NCI-H82 (cell line): ENCODE measurements at places on chromosomes 1 and 21.

DNA sequence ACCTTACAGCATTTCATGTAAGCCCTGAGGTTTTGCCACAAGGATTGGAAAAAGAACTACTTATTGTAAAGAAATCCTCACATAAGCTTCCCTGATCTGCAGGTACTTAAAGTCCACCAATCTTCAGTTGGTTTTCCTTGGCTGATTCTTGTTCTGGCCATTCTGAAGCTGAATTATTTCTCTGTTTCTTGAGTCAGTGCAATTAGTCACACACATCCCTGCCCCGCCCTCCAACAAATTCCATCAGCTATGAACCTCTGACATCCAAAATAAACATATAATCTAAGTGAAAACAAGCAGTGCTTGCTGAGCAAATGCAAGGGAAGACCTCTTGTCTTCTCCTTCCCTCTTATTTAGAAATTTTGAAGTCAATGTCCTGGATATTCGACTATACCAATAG lies 8.2 kb upstream of the FNDC7 start:
- peak; percentile 16 for DNase-seq

- DNase-seq: no peak
These were observed 368.3 kb downstream of the SMYD3 start for GRCh38 chr1:246138781-246139180.

DNA sequence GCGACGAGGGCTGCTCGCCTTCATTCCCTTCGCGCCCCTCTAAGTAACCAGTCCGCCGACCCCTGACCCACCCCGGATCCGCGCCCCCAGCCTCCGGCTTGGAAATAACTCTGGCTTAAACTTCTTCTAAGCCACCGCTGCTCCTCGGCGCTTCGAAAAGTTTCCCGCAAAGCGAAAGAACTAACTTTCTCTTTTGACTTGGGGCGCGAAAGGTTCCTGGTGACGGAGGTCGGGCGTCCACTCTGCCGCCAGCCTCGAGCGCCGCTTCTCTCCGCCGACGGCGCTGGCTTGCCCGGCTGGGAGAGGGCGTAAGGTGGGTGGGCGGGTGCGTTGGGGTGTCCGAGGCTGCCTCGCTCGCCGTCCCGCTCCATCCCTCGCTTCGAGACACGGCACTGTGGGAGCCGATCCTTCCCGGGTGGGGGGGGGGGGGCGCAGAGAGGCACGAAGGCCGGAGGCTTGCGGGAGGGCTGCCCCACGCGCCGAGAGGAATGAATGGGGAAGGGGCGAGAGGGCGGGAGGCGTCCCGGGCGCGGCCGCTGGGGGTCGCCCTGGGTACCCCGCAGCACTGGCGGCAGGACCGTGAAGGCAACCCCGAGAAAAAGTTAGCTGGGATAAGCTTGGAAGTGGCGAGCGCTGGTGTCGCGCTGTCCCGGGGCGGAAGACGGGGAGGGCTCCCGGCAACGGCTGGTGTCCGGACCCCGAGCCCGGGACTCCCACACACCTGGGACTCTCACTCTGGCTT lies 569 bp downstream of the ATF3 start:
- peak; percentile 74 for DNase-seq

DNA sequence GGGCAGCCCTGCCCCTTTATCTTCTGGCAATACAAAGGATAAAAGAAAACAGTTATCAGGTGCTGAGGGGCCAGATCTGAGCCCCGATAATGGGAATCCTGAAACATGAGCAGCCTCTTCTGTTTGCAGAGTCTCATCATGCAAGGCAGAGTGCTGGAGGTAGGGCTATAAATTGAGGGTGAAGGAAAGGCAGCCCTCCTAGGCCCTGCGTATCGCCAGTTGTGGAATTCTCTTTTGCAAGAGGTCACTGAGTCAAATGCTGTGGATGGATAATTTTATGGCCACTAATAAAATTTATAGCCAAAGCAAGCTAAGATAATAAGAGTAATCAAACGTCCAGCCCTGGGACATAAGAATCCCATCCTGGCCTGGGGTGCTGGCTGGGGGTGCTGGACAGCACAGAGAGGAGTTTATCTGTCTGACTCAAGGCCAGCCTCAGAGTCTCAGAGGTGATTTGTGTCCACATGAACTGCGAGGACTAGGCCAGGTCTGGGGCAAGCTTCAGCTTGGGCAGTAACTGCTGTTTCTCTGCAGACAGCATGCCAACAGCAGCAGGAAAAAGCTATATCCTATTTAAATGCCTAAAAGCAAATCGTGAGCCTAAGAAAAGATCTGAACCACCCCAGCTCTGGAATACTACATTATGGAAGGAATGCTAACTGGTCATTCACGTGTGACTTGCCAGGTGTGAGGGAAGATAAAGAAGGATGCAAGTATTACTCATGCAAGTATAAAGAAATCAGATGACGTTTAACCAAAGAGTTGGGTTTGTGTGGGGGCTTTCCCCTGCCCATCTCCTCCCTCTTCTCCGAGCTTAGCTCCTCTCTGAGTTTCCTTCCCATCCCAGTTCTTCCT lies 254.8 kb downstream of the KIF26B start:
- no peak for DNase-seq

GRCh38 chr1:32775640-32776337 lies 41.4 kb downstream of the YARS1 start:
- no peak for DNase-seq

GRCh38 chr1:175742790-175743459 lies 470 bp downstream of the TNR start:
- no peak for DNase-seq

- no peak for DNase-seq
These were observed 32.0 kb downstream of the RIMS3 start for GRCh38 chr1:40633523-40633922.

DNA sequence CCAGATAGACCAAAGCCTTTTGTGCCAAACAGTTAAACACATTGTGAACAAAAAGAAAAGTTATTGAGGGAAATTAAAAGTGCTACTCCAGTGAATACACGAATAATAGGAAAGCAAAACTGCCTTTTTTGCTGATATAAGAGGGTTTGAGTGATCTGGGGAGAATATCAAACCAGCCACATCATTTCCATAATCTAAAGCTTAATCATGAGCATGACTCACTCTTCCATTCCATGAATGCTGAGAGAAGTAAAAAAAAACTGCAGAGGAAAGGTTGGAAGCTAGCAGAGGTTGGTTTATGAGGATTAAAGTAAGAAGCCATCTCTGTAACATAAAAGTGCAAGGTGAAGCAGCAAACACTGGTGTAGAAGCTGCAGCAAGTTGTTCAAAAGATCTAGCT lies 350.6 kb upstream of the NCAM2 start:
- no peak for DNase-seq

- DNase-seq: no peak
These were observed 618.6 kb downstream of the RWDD3 start for GRCh38 chr1:95852483-95853070.

GRCh38 chr1:60994369-60994768 lies 88.0 kb upstream of the NFIA start:
- peak; percentile 64 for DNase-seq

DNA sequence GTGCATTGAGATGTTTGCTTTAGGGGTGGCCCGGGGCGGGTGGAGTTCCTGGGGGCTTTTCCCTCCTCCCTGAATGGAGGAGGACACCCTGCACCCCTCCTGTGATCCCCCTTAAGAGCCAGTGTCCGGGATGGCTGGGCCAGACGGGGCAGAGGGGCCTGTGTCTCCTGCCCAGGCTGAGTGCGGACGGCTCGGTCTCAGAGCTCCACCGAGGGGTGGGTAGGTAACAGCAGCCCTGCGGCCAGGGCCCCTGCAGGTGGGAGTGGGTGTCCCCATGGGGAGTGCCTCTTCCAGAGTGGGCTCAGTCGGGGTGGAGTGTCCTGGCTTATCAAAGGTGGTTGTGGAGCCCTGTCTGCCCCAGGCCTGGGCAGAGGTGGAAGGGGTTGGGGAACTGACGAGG lies 23.1 kb downstream of the TP73 start:
- DNase-seq: no peak

DNA sequence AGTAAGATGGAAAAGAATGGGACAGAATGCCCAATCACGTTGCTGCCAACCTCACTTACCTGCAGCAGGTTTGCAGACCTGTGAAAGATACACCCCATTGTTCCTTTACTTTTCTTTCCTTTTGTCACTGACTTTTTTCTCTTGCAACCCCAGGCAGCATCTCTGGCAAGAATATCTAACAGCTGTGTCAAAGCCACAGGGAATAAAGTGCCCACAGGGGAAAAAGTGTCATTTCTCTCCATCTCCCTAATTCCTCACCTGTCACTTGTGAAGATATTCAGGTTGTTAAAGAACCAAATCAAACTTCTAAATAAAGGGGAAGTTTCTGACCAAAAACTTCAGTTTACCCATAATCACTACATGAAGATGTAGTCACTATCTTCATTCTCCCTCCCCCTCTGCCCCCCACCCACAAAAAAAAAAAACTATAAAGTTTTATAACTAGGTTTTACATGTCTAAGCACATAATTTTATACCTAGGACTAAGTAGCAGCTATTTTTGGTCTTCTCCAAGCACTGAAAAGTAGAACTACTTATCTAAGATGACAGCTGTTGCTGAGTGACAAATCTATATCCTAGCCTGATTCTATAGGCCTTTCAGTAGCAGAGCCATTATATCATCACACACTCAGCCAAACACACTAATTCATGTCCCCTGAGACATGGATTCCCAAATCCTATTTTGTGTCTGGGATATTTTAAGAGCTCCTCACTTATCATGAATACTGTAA lies 54.9 kb downstream of the TBX15 start:
- peak; percentile 87 for DNase-seq

- no peak for DNase-seq
These were observed 93.7 kb downstream of the WDR3 start for GRCh38 chr1:118023199-118023598.

DNA sequence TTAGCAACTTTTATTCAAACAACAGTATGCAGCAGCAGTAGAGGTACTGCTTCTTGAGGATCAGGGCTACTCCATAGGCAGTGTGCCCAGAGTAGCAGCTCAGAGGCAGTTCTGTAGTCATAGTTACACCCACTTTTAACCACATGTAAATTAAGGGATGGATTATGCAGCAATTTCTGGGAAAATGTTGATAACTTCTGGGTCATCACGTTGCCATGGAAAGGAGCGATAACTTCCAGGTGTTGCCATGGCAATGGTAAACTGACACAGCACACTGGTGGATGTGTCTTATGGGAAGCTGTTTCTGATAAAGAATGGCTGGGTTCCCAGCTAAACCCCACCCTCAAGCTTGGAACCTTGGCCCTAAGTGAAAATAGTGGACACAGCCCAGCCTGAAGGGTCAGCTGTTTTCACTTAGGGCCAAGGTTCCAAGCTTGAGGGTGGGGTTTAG lies 29.0 kb upstream of the PLA2G2A start:
- DNase-seq: no peak

- DNase-seq: no peak
These were observed 614.1 kb downstream of the SMYD3 start for GRCh38 chr1:245893025-245893424.

DNA sequence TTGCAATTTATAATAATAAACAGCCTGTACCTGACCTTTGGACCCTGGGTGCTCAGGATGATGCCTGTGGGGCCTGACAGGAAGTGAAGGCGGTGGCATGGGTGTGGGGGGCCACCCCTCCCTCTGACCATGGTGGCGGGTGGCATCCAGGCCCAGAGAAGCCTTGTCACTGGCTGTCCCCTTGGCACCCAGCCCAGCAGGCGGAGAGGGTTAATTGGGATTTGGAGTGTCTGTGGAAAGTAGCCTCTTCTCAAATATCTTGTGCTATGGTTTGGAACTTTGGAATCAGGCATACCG lies 20.5 kb downstream of the SOX13 start:
- DNase-seq: no peak

DNA sequence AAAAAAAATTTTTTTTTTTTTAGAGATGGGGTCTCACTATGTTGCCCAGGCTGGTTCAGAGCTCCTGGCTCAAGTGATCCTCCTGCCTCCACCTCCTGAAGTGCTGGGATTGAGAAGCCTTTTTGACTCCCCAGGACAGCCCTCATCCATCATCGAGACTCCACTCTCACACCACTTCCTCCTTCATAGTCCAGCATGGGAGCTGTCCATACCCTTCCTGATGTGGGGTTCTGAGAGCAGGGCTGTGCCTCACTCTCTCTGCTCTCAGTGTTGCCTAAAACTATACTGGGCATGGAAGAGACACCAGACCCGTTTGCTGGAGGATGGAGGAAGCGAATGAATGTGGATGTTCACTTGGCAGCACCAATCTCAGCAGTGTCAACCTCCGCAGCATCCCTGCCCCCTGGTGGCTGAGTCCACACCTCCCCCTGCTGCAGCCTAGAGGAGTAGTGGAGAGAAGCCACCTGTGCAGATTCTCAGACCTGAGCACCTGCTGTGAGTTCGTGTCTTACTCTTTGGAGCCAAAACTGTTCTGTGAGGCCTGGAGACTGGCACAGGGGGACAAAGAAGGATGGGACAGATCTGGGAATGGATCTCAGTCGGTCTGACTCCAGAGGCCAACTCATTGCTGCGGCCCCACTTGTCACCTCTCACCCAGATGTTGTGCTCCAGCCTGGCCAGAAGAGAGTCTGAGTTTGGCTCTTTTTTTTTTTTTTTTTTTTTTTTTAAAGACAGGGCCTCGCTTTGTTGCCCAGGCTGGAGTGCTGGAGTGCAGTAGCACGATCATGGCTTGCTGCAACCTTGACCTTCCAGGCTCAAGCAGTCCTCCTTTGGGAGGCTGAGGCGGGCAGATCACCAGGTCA lies 17.7 kb downstream of the TINAGL1 start:
- DNase-seq: peak; percentile 84

- DNase-seq: peak; percentile 90
These were observed 57.5 kb downstream of the GLIS1 start for GRCh38 chr1:53681351-53681976.

GRCh38 chr21:44263221-44263760 lies 1.6 kb upstream of the DNMT3L start:
- DNase-seq: peak; percentile 85

GRCh38 chr1:214989341-214989740 lies 93.2 kb upstream of the KCNK2 start:
- peak; percentile 25 for DNase-seq

- DNase-seq: peak; percentile 80
These were observed 61.5 kb downstream of the TNN start for GRCh38 chr1:175129182-175129581.

DNA sequence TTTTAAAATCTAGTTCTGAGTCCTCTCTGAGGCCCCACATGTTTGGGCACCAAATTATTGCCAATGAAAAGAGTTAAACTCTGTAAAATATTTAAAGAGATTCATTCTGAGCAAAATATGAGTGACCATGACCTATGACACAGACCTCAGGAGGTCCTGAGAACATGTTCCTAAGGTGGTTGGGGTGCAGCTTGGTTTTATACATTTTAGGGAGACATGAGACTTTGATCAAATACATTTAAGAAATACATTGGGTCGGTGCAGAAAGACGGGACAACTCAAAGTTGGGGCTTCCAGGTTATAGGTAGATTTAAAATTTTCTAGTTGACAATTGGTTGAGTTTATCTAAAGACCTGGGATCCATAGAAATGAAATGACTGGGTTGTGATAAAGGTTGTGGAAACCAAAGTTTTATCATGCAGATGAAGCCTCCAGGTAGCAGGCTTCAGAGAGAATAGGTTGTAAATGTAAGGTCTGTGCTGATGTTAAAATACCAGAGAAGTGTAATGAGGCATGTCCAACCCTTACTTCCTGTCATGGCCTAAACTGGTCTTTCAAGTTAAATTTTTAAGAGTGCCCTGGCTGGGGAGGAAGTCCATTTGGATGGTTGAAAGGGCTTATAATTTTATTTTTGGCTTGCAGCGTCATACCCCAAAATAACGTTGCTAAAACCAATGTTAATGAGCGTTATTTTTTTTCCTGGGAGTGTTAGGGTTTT lies 274.9 kb downstream of the NUF2 start:
- no peak for DNase-seq
